A549 treated with dexamethasone at 1 μM for 4 hours (cell line): ENCODE measurements at places on chromosomes 4 and X. TPM values are rescaled to one million over a fixed set of nuclear protein-coding genes. Genes with fewer than 3 reads are reported as not detected.

SH3D19 gene
- total RNA-seq = 17.8 to 25.2 TPM (median 24.0 TPM) in 5 replicates

FAM47A gene
- not detected in 5 replicates for total RNA-seq

KIAA1210 gene
- total RNA-seq = 0.01 to 0.02 TPM (median 0.01 TPM) in 3 of 5 replicates, not detected in the others

CLDN2 gene
- total RNA-seq = 5.8 to 8.3 TPM (median 7.8 TPM) in 5 replicates

BEX4 gene
- total RNA-seq = 1.7 to 2.9 TPM (median 2.2 TPM) in 5 replicates

SPRY1 gene
- total RNA-seq = 5.6 to 8.1 TPM (median 7.1 TPM) in 5 replicates

TEX13B gene
- 0.08 TPM in 1 of 5 replicates, not detected in the others for total RNA-seq

TECRL gene
- not detected in 5 replicates for total RNA-seq

ARL9 gene
- 0.07 TPM in 2 of 5 replicates, not detected in the others for total RNA-seq

RHOXF1 gene
- not detected in 5 replicates for total RNA-seq
